ENCODE measurements at places on chromosomes 11 and 22.

- no peak for DNase-seq
Observed at GRCh38 chr11:134425816-134426536, 13.9 kb upstream of the B3GAT1 start.

- no peak for DNase-seq
Observed at GRCh38 chr11:33940538-33940815, 48.6 kb upstream of the LMO2 start.

DNA sequence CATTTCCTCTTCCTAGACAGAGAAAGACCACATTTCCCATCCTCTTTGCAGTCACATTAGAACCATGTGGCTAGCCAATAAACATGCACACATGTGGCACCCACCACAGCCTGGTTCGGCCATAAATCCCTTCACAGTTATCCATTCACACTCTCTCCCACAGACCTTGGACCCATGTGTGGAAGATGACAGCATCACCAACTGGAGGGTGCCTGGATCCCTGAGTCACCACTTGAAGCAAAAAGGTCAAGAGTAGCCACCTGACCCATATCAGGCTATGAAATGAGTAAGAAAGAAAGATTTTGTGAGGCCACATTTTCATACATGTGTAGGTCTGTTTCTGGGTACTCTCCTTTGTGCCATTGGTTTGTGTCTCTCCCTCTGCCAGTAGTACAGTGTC is 9.0 kb upstream of the TMEM121B start:
- no peak for DNase-seq

DNA sequence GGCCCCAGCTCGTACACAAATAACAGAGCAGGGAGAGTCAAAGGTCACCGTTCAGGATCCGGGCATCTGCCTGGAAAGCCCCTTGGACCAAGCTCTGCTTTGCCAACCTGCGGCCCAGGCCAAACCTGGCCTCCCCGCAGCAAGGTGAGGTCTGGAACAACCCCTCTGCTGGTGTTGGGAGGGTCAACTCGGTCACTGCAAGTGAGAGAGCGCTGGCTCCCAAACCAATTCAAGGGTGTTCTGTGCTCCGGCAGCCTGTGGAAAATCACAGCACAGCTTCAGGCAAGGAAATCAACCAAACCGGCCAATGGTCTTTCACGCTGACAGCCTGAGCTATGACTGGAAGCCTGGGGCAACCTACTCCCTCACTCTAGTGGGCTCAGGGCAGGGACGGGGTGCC is 63.4 kb downstream of the MYH9 start:
- DNase-seq = no peak

GRCh38 chr11:93700830-93701229 is 39.3 kb downstream of the CEP295 start:
- DNase-seq = no peak

DNA sequence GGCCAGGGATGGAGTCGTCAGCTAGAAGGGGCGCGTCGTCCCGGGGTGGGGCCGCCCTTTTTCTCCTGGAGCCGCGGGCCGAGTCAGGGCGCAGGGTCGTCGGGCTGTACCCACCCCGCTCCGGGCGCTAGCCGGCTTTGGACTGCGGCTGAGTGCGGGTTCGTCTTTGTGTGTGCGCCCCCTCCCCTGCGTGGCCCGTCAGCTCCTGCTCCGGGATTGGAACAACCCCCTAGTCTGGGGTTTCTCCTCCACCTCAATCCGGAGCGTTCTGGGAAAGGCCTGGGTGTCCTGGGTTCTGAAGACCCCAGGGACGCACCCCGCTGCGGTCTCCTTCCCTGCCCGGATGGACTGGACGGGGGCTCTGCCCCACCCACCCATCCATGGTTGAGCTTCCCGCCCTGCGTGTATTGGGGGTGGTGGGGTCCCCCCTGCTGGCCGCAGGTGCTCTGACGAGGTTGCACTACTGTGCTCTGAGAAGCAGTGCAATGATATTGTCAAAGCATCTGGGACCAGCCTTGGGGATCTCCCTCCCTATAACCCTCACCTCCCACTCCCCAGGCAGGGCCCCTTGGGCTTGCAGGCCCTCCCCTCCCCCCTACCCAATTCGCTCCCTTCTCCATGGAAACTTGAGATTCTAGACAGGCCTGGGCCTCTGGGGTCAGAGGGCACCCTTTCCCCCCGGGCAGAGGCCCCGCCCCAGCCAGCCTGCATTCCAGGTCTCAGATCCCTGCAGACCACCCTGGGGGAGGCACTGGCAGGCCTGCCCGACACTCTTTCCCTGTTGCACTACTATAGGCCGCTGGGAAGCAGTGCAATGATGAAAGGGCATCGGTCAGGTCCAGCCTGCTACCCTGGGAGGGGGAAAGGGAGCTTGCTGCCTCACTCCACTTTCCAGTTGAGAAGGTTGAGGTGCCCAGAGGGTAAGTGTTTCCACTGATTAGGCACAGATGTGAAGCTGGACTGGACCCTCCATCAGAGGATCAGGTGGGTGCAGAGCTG is 10.7 kb downstream of the SDF2L1 start:
- no peak for DNase-seq

GRCh38 chr11:118412921-118413320 is 11.5 kb downstream of the ATP5MG start:
- DNase-seq = no peak

DNA sequence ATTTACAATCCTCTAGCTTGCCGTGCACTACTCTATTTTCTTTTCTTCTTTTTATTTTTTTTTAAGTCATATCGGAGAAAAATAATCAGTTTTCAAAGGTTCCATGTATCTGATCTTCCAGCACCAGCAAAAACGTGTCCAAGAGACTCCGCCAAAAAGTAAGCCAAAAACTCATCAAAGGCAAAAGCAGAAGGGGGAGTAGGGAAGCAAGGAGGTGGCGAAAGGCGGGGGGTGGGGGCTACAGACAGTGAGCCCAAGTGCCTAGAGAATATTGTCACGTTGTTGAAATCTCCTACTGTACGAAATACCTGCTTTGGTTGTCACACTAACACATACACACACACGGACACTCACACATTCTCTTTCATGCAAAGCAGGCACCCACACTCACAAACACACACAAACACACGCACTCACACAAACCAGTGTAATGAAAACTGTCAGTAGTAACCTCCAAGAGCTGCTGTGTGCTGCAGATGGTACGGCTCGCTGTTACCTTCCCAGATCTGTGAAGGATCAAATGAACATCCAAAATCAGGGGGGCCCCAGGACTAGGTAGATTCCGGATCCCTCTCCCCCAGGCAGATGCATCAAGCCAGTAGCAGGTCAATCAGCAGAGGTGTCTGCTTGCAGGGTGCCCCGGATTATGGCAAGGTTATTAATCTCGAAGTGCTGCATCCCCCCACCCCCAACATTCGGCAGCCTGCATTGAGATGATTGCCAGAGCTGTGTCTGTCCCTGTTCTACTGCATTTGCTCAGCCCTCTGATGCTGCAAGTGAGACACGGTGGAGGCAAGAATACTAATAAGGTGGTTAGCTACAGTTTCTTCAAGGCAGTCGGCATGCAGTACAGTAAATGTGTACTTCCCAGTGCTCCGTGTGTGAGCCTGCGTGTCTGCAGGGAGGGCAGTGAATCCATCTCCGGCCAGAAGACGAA is at the start of gene LRRC4C:
Gene LRRC4C (minus strand): TSS at position 188 of the 937 bp plus-strand sequence.
- DNase-seq = no peak

DNA sequence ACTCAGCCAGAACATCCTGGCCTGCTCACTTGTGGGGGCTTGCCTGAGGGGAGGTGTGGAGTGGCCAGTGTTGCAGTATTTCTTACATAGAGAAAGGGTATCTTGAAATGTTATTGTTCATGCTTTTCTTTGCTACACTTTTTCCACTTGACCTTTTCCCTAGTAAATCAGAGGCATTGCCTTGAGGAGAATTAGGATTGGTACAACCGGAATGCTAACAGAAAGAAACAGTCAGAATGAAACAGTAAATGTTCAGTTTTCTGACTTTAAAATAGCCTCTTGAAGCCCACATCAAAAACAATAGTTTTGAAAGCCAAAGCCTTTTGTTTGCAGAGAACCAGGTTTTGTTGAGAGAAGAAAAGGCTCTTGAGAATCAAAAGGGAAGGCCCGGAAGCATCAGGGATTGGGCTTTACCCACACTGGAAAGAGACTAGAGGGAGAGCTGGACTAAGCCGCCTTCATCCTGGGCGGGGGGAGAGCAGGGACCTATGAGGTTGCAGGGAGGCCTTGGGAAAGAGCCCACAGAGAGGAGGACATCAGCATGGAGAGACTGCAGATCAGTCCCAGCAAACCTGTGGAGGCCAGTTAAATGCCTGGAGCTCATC is 12.4 kb downstream of the ADM start:
- DNase-seq = no peak

DNA sequence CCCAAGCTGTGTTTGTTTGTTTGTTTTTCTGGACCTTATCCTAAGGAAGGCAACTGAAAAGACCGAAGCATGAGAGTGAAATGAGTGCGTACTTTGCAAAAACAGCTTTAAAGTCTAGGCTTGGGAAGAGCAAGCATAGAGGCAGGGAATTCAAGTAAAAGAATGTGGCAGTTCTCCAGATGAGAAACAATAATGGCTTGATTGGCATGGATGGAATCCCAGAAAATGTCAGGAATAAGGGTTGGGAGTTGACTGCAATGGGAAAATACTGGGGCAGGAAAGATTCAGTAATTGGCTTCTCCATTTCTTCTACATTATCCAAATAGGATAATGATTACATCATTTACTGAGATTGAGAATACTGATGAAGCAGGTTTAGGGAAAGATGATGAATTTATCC is 17.5 kb downstream of the SAAL1 start:
- no peak for DNase-seq

Measured in activated CD4-positive, alpha-beta T cell treated with anti-CD3 and anti-CD28 coated beads, Interleukin-2, amount 50 U/mL, for 48 hours (primary cell).